ENCODE measurements at places on chromosomes 5 and 9.

DNA sequence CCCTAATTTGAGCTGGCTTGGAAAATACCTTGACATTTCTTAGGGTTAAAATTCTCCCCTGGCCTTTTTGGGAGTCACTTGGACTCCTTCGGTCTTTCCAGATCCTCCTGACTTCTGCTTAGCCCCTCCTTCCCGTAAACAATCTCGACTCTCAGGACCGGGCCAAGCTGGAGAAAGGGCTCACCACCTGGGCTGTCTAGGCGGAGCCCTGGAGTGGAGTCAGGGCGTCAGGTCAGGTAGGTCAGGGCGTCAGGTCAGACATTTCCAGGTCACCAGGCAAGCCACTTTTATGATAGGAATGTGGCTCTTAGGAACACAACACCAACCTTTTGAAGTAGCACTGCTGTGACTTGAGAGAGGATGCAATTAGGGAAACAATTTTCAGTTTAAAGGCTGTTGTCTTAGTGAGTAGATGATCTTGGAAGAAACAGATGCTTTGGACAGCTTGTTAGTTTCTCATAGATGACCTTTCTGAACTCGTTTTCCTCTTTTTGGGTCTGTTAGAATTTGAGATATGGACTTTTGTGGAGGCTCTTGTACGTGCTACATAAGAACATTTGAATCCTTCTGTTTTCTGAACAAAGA is 12.8 kb downstream of the OSTF1 start:
- peak; percentile 56 for DNase-seq
- no peak overlapping the region for H3K27ac ChIP-seq
- H3K27me3 ChIP-seq = no peaks in the 10 kb centered on the region
- H3K4me1 ChIP-seq = no peaks in the 10 kb centered on the region
- H3K36me3 ChIP-seq = no peaks in the 10 kb centered on the region
- no peak overlapping the region for H3K4me3 ChIP-seq

DNA sequence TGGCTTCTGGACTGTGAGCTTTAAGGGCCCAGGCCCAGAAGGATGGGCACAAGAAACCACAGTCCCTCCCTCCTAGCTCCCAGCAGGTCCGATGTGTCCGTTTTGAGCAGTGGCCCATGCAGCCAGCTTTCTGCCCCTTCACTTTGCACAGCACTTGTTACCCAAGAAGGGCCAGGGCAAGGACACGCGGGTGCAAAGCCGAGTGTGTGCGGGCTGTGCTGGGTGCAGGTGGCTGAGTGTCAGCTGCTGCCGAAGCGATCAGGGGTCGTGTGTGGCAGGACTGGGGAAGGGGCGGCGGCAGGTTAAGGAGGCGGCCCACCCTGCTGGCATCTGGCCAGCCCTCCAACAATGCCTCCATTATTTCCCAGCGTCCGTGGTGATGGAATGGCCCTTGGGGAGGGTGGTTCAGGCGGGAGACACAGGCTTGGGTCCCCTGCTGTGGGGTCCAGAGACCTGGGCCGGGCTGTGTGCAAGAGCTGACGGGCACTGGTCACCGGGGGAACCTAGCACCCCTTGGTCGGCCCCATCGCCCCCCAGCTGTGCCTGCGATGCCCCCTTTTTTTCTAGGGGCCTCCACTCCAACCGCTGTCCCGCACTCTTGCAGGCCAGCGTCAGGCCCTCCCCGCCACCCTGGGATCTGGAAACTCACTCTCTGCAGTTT is 653 bp downstream of the LHX3 start:
- no peaks in the 10 kb centered on the region for H3K36me3 ChIP-seq
- no peak for DNase-seq
- H3K4me1 ChIP-seq = no peaks in the 10 kb centered on the region
- no peak overlapping the region for H3K4me3 ChIP-seq
- peaks cover 67% of the 10 kb centered on the region for H3K27me3 ChIP-seq
- H3K27ac ChIP-seq = no peak overlapping the region

DNA sequence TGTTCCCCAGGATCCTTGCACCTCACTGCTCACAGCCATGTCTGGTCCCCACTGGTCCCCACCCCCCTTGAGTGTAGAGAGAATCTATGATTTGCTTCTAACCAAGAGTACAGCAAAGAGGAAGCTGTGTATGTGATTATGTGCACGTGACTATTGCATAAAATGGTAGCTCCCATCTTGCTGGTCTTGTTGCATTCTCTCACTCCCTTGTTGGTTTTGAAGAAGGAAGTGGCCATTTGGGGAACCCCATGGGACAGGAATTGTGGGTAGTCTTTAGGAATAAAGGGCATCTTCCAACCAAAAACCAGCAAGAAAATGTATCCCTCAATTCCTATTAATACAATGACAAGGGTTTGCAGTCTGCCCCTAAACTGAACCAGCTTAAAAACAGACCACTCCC is 5.2 kb upstream of the FCN2 start:
- H3K27ac ChIP-seq = no peak overlapping the region
- no peaks in the 10 kb centered on the region for H3K36me3 ChIP-seq
- H3K27me3 ChIP-seq = no peaks in the 10 kb centered on the region
- H3K4me1 ChIP-seq = no peaks in the 10 kb centered on the region
- no peak overlapping the region for H3K4me3 ChIP-seq

GRCh38 chr9:108142504-108143201 is 653.1 kb upstream of the KLF4 start:
- DNase-seq = peak; percentile 70
- H3K4me1 ChIP-seq = no peaks in the 10 kb centered on the region
- H3K4me3 ChIP-seq = no peak overlapping the region
- H3K27ac ChIP-seq = peak overlapping the region; percentile 93

DNA sequence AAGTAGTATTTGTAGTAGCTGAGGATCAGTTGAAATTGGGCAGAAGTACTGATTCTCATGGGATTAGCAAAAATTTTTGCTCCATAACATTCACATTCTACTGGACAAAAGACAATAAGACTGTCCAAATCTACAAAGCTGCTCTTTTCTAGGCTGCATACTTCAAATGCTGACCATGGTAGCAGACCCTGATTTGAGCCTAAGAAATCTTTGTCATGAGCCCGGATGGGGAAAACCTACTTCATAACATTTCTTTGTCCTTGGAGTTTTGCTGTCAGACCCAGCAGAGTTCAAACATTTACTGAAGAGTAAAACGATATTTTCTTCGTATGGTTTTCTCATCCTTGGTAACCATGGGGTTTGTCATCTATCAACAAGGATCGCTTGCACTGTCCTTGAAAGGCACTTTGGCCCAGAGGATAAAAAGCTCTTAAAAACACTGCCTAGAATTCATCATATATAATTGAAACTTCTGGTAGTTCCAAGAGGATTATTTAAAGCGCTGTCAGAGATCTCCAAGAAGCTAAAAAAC is 216.9 kb downstream of the CAVIN4 start:
- H3K27ac ChIP-seq = no peak overlapping the region
- H3K36me3 ChIP-seq = no peaks in the 10 kb centered on the region

DNA sequence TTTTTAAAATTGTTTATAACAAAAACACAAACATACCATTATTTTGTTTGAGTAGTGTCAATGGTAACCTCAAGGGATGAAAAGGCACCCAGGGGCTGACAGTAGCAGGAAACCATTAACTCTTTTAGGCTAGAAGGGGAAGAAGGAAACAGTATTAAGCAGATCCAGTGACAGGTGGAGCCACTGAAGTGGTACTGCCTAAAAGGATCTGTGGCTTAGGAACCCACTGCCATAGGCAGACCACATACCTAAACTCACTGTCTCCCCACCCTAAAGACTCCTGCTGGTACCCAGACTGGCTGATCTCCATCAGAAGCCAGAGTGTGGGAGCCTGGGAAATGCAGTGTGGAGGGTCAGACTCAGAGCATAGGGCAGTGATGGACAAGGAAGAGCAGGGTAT is 13.5 kb downstream of the RLN1 start:
- no peaks in the 10 kb centered on the region for H3K4me1 ChIP-seq
- no peaks in the 10 kb centered on the region for H3K27me3 ChIP-seq
- H3K4me3 ChIP-seq = no peak overlapping the region
- no peaks in the 10 kb centered on the region for H3K36me3 ChIP-seq

DNA sequence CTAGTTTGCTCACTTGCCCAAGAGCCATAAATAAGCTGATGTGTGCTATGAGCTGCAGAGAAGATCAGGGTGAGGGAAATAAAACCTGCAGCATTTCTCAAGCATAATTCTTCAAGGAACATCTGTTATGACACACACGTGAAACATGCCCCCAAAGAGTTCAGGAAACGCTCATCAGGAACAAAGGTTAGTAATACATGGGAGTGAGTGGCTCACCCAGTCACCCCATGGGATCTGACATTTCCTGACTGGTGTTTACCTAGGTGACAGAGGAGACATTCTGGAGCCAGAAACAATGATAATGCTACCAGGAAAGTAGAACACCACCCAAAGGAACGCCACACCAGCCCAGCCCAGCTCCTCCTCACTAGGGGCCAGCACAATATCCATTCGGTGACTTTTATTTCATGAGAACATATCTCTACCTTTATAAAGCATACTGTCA is 66.0 kb downstream of the FRMD3 start:
- no peaks in the 10 kb centered on the region for H3K36me3 ChIP-seq
- no peak overlapping the region for H3K27ac ChIP-seq
- peaks cover 4% of the 10 kb centered on the region for H3K4me1 ChIP-seq
- H3K27me3 ChIP-seq = no peaks in the 10 kb centered on the region

- no peaks in the 10 kb centered on the region for H3K36me3 ChIP-seq
- no peak overlapping the region for H3K4me3 ChIP-seq
- H3K27me3 ChIP-seq = no peaks in the 10 kb centered on the region
Measured at GRCh38 chr9:34059281-34059680, 10.6 kb upstream of the UBAP2 start.

- H3K27me3 ChIP-seq = no peaks in the 10 kb centered on the region
- no peak overlapping the region for H3K4me3 ChIP-seq
- no peak overlapping the region for H3K27ac ChIP-seq
- H3K4me1 ChIP-seq = no peaks in the 10 kb centered on the region
- no peaks in the 10 kb centered on the region for H3K36me3 ChIP-seq
Measured at GRCh38 chr5:125712397-125712796, 710.8 kb upstream of the GRAMD2B start.

DNA sequence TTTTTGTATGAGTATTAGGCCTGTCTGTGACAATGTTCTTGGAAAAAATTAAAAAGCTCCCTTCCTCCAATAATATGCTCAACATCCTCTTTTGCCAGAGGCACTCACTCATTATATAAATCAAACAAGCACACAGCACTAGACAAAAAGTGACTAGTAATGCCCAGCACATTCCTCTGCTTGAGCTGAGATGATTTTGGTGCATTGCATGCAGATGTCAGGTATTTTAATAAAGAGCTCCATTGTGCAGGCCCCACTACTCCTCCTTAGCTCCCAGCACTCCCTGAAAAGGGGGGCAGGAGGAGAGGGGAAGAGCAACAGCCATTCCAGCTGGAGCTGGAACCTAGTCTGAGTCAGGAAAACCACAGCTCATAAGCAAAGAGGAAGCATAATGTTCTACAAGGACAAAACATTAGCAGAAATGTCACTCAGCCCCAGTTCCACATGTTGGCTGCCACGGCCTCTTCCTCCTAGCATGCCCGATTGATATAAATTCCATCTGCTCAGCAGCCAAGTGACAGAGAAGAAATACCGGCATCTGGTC is 348.5 kb downstream of the BNC2 start:
- H3K4me3 ChIP-seq = no peak overlapping the region
- peak overlapping the region; percentile 36 for H3K27ac ChIP-seq
- H3K4me1 ChIP-seq = peaks cover 10% of the 10 kb centered on the region

DNA sequence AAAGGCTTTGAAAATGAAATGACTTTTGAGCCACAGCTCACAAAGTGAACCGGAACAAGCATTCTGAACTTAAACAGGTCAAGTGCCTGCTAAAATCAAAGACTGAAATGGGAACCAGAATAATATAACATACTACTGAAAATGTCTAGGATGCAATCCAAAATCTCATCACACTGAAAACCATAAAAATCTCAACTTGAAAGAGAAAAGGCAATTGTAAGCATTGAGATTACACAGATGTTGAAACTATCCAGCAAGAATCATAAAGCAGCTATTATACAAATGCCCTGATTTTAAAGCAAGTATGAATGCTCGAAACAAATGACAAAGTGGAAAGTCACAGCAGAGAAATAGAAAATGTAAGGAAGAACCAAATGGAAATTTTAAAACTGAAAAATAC is 211.5 kb upstream of the GAS1 start:
- DNase-seq = no peak
- H3K4me1 ChIP-seq = no peaks in the 10 kb centered on the region
- H3K4me3 ChIP-seq = no peak overlapping the region
- H3K27me3 ChIP-seq = no peaks in the 10 kb centered on the region

DNA sequence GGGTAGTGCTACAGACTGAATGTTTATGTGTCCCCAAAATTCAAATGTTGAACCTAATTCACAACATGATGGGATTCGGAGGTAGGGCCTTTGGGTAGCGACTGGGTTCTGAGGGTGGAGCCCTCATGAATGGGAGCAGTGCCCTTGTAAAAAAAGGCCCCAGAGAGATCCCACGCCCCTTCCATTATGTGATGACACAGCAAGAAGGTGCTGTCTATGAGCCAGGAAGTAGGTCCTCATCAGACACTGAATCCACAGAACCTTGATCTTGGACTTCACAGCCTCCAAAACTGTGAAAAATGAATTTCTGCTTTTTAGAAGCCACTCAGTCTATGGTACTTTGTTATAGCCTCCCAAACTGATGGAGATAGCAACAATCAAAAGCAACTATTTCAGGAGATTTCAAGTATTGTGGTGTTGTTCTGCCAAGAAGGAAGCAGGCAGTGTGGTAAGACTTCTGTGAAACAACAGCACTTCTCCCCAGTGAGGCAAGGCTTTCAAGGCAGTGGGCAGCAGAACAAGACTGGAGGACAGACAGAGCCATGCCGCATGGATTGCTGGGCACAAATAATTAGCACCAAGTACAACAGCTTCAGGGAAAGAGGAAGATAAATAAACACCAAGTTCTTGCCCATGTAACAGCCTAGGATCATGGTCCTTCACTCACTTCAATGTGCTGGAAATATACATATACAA is 76.1 kb downstream of the OR2K2 start:
- no peaks in the 10 kb centered on the region for H3K36me3 ChIP-seq
- H3K27me3 ChIP-seq = no peaks in the 10 kb centered on the region
- no peaks in the 10 kb centered on the region for H3K4me1 ChIP-seq
- H3K4me3 ChIP-seq = no peak overlapping the region
- no peak for DNase-seq

- H3K4me3 ChIP-seq = no peak overlapping the region
- no peak for DNase-seq
- no peaks in the 10 kb centered on the region for H3K36me3 ChIP-seq
- no peaks in the 10 kb centered on the region for H3K27me3 ChIP-seq
- H3K27ac ChIP-seq = no peak overlapping the region
Measured at GRCh38 chr5:109546461-109546860, 136.7 kb upstream of the PJA2 start.

GRCh38 chr9:120820095-120820494 is 22.6 kb downstream of the PSMD5 start:
- H3K27me3 ChIP-seq = no peaks in the 10 kb centered on the region
- no peak overlapping the region for H3K4me3 ChIP-seq
- H3K4me1 ChIP-seq = no peaks in the 10 kb centered on the region
- no peak overlapping the region for H3K27ac ChIP-seq
- peaks cover 96% of the 10 kb centered on the region for H3K36me3 ChIP-seq
- DNase-seq = no peak

- no peaks in the 10 kb centered on the region for H3K4me1 ChIP-seq
- no peak overlapping the region for H3K27ac ChIP-seq
- H3K27me3 ChIP-seq = no peaks in the 10 kb centered on the region
- no peak for DNase-seq
- H3K4me3 ChIP-seq = no peak overlapping the region
Measured at GRCh38 chr5:69034898-69035297, 58.9 kb upstream of the SLC30A5 start.
